NT2/D1 (cell line): ENCODE measurements at places on chromosomes 4 and X.
A peak's percentile ranks its signal among the peaks of the same experiment; 100 is the strongest.

DNA sequence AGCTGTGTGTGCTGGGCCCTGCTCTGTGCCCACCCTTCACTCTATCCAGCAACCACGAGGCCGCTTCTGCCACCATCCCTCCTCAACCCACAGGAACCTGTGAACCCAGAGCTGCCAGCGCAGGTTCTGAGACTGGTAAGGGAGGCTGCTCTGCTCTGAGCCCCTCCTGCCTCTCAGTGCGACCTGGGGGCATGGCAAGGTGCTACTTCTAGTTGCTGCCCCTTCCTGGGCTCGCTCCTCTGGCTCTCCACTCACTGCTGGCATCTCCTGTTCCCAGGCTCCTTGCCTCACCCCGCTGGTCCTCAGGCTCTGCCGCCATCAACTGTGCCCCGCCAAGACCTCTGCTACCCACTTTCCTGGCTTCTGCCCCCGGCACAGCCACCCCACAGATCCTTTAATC, 39.3 kb downstream of the RNF212 start:
- DNase-seq, result no peak

- DNase-seq, result no peak
Measured at GRCh38 chrX:23959781-23960180, 52.0 kb downstream of the CXorf58 start.

DNA sequence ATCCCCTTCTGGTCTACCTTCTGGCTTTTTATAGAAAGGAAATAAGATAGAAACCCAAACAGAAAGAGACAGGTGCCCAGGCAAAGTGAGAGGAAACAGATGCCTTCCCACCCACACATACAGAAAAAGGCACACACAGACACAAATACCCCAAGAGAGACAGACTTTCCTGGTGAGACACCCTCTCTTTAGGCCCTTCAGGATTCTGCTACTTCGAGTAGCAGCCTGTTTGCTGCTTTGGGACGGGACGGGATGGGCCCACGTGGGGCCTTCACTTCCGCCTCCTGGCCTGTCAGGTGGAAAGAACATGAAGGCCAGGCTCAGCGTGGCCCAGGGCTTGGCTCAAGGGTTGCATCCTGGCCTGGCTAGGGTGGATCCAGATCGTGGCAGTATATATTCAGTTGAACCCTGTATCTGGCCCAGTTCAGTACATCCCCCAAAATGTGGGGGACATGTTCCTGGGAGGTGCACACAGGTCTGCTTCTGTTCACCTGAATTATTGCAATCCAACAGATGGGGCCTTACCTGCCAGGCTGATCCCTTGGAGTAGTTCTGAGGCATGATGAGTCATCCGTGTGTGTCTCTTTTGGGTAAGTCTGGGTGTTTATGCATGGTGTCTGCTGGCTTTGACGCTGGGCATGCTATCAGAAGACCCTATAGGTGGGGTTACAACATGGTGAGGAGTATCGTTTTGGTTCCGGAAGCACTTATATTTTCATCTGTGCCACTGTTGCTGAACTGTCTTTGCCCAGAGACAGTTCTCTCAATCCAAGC, 2.4 kb downstream of the ZNF275 start:
- DNase-seq, result no peak

DNA sequence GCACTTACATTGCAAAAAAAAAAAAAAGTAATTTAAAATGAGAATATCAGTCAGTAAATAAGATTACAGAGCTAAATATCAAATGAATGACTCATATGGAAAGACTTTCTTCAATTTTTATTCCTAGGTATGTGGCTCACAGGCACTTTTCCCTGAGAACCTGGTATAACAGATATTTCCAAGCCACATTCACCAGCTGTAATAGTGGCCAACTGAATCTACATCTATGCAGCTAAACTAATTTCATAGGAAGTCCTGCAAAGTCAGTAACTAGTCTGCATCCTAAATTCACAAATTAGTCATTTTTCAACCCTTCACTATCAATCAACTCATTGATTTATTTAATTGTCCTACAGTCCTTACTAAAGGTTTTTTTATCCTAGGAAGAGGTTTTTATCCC, 5.6 kb downstream of the PDE5A start:
- no peak for DNase-seq

GRCh38 chr4:146510942-146511341, 10.8 kb downstream of the SLC10A7 start:
- no peak for DNase-seq

DNA sequence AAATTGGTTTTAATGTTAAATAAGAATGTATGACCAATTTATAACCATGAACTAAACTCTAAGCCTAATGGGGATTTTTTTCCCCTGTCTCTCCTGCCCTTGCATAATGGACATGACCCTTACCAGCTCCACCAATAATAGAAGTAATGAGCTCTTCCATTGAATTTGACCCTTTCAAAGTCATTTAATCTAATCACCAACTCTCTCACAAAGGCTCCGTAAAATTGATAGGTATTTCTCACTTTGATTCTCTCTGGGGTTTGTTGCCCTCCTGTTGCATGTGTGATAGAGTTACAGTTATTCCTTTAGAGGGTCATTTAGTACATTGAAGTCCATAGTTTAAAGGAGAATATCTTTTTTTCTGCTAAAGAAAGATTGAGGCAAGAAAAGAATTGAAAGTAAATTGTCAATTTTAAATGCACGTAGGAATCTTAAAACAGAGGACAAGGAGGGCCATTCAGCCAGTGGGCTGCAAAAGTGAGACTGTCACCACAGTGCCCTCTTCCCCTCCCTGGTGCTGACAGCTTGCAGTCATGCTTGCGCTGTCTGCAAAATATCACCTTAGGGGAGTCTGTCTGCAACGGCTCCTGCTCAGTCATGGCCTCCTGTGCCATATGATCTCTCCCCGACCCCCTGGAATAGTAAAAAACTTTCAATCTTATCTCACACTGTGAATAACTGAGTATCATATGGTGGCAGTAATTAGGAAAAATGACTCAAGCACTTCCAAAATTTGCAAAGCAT, 307.5 kb upstream of the GNPDA2 start:
- DNase-seq, result no peak

GRCh38 chr4:78902298-78902697, 36.9 kb downstream of the PAQR3 start:
- no peak for DNase-seq

- DNase-seq, result no peak
Measured at GRCh38 chrX:21745756-21746155, 12.2 kb downstream of the SMPX start.

GRCh38 chrX:150196285-150196684, 166.8 kb upstream of the MAMLD1 start:
- peak; percentile 56 for DNase-seq

DNA sequence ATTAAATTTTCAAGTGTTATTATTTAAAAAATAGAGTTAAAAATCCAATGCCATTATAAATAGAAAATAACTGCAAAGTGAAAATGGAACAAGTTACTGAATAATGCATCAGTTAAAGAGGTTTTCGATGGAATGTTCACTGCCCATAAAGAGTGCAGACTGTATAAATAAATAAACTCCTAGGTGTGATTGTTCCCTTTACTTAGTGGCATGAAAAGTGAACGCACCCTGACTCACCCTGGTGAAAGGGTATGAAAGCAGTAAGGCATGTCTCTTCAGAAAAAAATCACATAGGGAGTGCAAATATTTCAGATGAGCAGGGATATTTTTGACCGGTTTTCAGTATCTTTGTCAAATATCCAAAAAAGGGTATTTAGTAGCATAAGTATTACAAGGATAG, 387.8 kb downstream of the DCAF12L2 start:
- no peak for DNase-seq

GRCh38 chr4:121156822-121157769, 7.0 kb downstream of the TNIP3 start:
- peak; percentile 13 for DNase-seq

DNA sequence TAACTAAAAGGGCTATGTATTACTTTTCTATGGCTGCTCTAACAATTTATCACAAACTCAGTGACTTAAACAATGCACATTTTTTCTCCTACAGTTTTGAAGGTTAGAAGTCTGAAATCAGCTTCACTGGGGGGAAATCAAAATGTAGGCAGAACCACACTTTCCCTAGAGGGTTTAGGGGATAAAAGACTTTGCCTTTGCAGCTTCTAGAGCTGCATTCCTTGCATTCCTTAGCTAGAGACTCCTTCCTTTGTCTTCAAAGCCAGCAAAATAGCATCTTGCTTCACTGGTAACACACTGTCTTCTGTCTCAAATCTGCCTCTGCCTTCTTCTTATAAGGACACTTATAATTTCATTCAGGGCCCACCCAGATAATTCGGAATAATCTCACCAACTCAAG, 152.4 kb upstream of the SPIN4 start:
- peak; percentile 70 for DNase-seq

DNA sequence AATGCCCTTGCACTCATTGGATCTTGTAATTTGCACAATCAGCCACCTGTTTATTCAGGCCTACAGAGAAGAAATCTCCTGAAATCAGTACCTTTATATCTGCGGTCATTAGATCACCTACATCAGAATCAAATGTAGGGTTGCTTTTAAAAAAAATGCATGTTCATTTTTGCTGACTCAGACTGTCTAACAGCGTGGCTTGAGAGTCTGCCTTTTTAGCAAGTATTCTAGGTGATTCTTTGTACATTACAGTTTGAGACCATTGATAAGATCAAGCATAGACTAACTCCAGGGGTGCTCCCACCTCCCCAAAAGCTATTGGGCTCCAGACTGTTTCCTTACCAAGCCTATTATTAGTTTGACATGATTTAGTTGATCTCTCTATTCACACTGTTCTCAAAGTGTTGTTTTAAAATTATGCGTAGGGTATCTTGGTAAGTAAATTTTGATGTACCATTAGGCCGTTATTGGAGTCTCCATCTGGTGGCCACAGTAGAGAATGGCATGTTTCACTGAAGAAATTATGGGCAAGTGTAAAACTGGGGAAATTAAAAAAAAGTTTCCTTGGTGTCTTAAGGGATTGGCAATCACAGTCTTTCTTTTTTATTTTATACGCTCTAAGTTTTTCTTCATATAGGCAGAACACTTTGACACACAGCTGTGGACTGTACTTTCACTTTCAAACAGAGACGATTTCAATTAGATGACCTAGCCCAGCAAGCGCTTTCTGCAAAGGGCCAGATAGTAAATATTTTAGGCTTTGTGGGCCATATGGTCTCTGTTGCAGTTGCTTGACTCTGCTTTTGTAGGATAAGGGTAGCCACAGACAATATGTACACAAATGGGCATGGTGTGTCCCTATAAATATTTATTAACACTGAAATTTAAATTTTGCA, 33.7 kb upstream of the MSL3 start:
- no peak for DNase-seq
